ENCODE measurements at places on chromosomes 13 and 19. TPM values are rescaled to one million over a fixed set of nuclear protein-coding genes. Genes with fewer than 3 reads are reported as not detected.

- DNase-seq: peak; percentile 56
Observed at GRCh38 chr13:20441879-20442278, 83.8 kb downstream of the CRYL1 start.

GRCh38 chr19:45558399-45558878, 26.2 kb downstream of the OPA3 start:
- no peak for DNase-seq

DNA sequence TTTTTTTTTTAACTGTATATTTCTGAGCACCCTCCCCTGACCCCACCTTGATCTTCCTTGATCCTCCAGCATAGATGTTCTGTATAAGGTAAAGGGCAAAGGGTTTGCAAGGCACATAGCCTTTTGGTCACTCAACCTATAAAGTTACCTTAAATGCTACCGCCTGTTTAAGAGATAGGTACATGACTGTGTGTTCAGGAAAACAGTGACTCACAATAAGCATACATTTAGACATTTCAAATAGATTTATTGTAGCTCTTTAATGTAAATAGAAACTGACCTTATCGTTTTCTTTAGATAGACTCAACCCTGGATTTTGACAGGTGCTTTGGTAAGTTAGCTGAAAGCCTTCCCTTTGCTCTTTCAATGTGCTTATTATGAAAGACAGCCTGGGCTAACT, 15.2 kb upstream of the SLC10A2 start:
- no peak for DNase-seq

GRCh38 chr19:16462757-16463250, 9.0 kb downstream of the EPS15L1 start:
- peak; percentile 85 for DNase-seq

DNA sequence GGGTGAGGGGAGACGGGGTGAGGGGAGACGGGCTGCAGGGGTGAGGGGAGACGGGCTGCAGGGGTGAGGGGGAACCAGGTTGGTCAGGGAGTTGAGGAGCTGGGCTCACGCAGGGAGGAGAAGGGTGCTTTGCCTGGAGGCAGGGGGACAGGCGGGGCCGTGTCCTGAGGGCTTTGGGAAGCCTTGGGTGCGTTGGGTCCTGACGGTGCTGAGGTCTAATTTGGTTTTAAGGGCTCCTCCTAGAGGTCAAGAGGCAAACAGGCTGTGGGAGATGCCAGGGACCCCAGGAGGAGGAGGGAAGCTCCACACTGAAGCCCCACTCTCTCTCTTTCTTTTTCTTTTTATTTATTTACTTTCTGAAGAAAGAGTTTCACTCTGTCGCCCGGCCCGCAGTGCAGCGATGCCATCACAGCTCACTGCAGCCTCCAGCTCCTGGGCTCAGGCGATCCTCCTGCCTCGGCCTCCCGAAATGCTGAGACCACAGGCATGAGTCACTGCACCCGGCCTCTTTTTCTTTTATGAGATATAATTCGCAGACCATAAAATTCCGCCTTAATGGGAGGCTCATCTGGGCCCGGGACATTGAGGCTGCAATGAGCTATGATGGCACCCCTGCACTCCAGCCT, 9.3 kb upstream of the MISP start:
- DNase-seq: no peak

Gene CHAMP1
- total RNA-seq: 19.3 TPM

Gene CPB2
- total RNA-seq: not detected

DNA sequence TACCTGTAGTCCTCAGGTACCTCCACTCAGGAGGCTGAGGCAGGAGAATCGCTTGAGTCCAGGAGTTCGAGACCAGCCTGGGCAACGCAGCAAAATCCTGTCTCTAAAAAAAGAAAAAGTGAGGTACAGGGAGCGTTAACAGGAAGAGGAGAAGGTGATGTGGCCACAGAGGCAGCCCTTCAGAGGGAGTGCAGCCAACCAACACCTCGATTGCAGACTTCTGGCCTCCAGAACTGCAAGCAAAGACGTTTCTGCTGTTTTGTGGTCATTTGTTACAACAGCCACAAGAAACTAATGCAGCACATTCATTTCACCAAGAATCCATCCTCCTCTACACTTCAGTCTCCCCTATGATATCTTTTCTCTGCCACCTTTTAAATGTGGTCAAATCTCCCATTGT, 145.2 kb downstream of the USP12 start:
- no peak for DNase-seq

Gene GIPC1
- total RNA-seq: 408 TPM

Gene BRCA2
- 9.7 TPM for total RNA-seq

Gene ZFR2
- total RNA-seq: not detected

- DNase-seq: no peak
Observed at GRCh38 chr19:40763963-40764362, 11.4 kb upstream of the MIA start.

Gene CAMSAP3
- total RNA-seq: 2.6 TPM

- no peak for DNase-seq
Observed at GRCh38 chr19:43625918-43626579, 6.6 kb upstream of the ZNF428 start.

Gene LILRB4
- total RNA-seq: not detected

Gene KPTN
- total RNA-seq: 3.0 TPM

Gene LCP1
- total RNA-seq: 13.5 TPM

DNA sequence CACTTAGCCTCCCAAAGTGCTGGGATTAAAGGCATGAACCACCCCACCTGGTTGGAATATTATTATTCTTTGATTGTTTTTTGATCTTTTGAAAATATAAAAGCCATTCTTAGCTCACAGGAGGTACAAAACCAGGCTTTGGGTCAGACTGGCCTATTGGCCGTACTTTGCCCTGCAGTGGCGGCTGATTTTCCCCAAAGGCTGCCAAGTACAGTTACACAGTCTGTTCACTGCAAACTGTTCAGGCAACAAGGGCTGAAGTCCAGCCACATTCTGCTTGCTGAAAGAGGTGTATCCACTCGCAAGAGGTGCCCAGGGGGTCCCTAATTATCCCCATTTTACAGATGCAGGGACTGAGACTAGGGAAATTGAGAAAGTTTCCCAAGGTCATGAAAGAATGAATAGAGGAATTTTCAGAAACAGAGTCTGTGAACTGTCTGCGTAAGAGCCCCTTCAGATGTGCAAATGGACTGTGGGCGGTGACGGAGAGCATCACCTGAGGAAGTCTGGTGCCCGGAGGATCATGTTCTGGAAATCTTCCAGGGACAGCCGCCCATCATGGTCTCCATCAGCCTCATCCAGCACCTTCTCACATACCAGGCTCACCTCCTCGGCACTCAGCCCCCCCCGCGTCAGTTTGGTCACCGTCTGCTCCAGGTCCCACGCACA, 9.0 kb downstream of the CIB3 start:
- no peak for DNase-seq

- peak; percentile 46 for DNase-seq
Observed at GRCh38 chr13:79989217-79989661, 351.7 kb downstream of the SPRY2 start.

DNA sequence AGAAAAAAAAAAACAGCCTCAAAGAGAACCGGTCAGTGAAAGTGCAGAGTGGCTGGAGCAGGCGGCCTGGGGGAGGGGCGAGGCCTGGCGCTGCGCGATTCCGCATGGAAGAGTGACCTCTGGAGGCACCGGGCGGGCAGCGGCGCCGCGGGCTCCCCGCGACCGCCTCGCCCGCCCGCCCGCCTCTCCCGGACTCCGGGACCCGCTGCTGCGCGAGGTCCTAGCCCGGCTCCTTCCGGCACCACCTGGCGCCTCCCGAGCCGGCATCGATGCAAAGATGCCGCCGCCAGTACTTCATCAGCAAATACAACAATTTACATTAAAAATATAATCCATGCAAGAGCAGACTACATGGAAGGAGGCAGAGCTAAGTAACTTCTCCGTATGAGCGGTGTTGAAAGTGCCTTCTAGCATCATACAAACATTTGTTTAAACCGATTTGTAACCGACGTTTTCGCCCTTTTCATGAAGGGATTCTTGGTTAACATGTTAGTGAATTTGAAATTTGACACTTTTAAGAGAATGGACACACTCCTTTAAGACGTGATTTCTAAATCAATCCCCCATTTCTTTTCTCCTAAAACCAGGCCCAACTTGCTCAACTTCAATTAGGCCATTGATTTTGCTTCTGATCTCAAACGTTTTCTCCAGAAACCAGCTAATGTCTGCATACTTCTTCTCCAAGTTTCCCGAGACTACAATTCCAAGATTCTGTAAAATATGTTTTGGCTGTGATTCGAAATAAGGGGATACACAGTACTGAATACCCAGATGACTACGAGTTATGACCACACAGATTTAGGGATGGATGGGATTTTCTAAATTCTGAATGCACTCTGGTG, 2.1 kb downstream of the EFNB2 start:
- peak; percentile 64 for DNase-seq

- DNase-seq: no peak
Observed at GRCh38 chr19:54616057-54616456, 14.2 kb upstream of the LILRB1 start.

- DNase-seq: peak; percentile 98
Observed at GRCh38 chr19:43439032-43439708, 24.5 kb downstream of the TEX101 start.

DNA sequence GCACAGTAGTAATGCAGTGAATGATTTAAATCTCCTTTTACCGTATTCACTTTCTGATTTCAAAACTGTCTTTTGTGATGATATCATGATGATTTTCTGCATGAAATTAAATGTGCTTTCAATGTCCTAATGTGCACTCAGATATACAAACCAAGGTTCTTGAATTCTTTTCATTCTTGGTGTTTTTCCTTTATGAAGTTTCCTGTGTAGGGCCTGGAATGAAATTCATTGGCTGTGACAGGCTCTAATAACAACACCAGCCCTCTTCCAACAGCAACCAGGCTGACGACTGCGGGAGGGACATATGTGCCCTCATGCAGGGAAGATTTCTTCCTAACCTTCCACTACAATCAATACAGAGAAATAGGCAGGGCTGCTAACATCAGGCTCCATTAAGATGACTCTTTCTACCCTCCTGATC, 1052.0 kb downstream of the DIAPH3 start:
- DNase-seq: peak; percentile 54

Gene TNFSF9
- not detected for total RNA-seq

- DNase-seq: no peak
Observed at GRCh38 chr19:5795382-5795919, 4.5 kb upstream of the DUS3L start.

DNA sequence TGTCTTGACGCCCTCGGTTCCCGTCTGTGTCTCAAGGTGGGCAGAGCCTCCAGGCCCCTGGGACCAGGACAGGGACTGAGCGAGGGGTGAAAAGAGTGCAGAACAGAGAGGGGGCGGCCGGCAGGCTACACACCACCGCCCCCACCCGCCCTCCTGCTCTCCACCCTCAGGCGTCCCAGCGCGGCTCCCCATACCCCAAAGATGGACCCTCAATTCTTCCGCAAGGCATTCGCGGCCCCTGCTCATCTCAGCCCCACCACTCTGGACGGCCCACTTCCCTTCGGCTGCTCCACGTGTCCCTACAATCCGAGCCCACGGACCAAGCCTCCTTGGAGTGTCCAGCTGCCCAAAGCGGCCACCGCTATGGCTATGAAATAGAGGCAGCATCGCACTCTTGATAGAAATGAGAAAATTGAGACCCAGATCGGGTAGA, 1.8 kb downstream of the KLF16 start:
- no peak for DNase-seq

Gene SMIM44
- total RNA-seq: not detected

Gene ZNF724
- total RNA-seq: 15.8 TPM

DNA sequence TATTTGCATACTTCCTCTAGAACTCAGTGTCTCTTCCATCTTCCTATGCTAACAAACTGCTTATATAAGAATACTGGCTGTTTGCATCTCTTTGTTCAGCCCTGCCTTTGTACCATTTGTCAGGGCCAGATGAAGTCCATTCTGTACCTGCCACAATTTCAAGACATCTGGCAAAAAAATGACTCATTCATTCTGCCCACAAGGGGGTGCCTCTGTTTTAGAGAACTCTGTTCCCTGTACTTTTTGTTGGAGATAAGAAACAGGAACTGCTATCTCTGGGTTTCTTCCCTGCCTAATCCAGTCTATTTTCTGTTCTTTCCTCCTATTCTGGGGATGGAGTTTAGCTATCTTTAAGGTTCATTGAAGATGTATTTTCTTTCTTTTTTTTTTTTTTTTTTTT, 23.0 kb downstream of the ZNF568 start:
- no peak for DNase-seq

Gene PGLYRP1
- total RNA-seq: not detected

- no peak for DNase-seq
Observed at GRCh38 chr19:55348317-55349034, 6.0 kb downstream of the COX6B2 start.

DNA sequence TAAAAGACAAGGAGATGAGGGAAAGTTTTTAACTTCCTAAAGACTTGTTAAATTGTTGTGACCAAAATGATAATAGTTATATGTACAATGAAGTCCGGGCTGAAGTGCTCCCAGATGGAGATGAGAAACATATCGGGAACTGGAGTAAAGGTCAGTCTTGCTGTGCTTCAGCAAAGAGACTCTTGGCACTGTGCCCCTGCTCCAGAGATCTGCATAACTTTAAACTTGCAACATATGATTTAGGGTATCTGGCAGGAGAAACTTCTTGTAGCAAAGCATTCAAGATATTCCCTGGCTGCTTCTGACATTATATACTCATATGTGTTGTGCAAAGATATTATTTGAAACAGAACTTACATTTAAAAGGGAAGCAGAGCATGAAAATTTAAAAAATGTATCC, 786.6 kb upstream of the SLITRK6 start:
- peak; percentile 33 for DNase-seq

GRCh38 chr13:110503037-110503901, 58.3 kb downstream of the RAB20 start:
- DNase-seq: peak; percentile 44

All from A172 (cell line).